ENCODE measurements at places on chromosomes 3 and 15.

- no peak for DNase-seq
Measured at GRCh38 chr3:180416111-180416594, 185.8 kb upstream of the TTC14 start.

GRCh38 chr3:17182166-17182565, 297.4 kb downstream of the PLCL2 start:
- no peak for DNase-seq

DNA sequence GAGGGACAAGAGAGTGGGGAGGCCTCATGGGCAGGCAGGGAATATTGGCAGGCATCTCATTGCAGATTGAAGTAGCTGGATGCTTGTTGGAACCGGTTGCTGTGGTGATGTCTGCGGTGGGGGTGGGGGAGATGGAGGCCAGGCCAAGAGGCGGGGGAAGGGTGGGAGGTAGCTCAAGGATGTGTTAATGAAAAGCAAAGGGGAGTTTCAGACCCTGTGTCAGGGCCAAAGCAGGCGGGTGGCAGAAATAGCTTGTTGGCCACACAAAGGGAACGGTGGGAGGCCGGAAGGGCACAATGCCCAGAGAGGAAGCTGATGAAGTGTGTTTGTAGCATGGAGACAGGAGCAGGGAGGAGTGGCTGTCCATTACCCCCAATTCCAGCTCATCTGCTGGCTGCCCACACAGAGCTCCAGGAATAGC, 28.0 kb downstream of the CCDC33 start:
- DNase-seq, result no peak

DNA sequence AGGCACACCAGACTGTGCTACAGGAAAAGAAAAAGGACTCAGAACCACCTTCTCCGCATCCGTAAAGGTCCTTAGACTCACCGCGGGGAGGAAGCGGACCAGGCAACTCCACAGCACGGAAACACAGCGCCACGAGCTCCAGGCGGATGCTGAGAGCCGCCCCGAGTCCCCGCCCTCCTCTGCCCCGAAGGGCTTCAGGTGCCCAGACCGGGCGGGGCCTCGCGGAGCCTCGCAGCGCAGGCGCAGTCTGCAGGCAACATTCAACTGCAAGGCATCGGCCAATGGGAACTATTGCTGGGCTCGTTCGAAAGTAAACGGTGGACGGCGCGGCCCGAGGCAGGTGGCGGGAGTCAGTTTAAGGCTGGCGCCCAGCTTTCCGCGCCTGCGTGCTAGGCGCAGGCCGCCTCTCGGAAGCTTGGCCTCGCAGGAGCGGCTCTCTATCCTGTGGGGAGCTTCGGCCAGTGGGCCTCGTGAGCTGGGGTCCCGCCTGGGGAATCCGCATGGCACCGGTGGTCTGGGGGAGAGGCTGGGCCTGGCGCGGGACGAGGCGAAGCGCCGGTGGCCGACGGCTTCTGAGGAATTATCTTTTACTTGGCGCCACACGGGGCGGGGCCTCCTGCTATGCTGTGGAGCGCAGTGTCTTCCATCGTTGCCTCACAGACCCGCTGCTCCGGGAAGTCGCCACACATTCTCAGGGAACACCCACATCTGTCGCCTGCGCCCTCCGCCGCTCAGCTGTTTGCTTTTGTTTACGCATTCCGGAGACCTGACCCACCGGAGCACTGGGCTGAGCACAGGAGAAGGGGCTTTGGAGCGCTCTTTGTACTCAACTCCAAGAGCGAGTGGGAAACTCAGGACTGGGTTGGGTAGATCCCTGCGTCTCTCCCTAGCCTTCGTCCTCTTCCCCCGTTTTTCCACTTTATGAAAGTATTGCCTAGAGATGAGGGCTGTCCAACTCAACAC, at the start of gene TRIM59:
Gene TRIM59 (minus strand): TSS at position 151 of the 963 bp plus-strand sequence. CDS start 10,603 bp downstream, outside the sequence.
- DNase-seq, result peak; percentile 93

- DNase-seq, result no peak
Measured at GRCh38 chr3:169556349-169556870, 107.1 kb downstream of the MECOM start.

GRCh38 chr3:171187706-171188290, 161.3 kb upstream of the SLC2A2 start:
- DNase-seq, result no peak

DNA sequence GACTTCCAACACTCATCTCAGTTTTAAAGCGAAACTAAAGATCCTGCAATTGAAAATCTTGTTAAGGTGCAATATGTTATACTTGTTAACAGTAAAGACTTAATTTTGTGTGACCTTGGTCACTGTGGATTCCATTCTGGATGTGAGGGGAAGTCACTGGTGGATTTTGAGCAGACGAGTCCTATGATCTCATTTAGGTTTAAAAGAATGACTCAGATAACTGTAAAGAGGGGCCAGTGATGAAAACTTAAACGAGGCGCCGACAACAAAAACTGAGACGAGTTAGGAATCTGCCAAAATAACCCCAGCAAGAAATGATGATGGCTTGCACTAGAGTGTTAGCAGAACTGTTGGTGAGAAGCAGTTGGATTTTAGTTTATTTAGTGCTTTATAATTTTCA, 56.5 kb downstream of the LRRC28 start:
- DNase-seq, result no peak

- DNase-seq, result no peak
Measured at GRCh38 chr3:191461113-191461595, at the start of gene PYDC2. Gene PYDC2 (plus strand): TSS chr3:191461163. CDS start chr3:191461163, 0 bp downstream.

GRCh38 chr3:173743111-173743510, 345.6 kb downstream of the NLGN1 start:
- DNase-seq, result no peak

DNA sequence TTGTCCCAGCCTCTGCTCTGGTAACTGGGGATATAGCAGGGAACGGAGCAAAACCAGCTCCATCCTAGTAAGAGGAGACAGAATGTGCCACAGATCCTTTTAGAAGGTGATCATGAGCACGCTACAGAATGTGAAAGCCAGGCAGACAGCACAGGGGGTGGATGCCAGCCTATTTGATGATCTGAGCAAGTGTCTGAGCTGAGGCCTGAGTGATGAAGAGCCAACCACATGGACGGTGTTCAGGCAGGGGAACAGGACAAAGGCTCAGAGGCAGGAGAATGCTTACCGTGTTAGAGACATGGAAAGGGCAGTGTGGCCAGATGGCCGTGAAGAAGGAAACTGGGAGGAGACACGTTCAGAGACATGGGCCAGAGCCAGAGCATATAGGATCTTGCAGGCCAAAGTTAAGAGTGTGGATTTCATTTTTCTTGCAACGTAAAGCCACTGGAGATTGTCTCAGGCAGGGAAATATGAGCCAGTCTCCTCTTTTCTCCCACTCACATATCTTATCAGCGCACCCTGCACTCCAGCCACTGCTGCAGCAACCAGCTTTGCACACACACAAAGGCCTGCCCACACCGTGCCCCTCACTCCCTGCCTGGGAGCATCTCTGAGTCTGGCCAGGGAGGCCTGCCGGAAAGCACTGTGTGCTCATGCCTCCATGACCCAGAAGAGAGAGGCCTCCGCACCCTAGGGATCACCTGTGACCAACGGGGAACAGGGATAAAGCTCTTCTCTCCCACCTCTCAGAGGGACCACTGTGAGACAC, 20.1 kb downstream of the RAB43 start:
- no peak for DNase-seq

GRCh38 chr3:187041362-187042307, 97.7 kb downstream of the RPL39L start:
- no peak for DNase-seq

GRCh38 chr3:141415953-141416352, 47.6 kb downstream of the ZBTB38 start:
- no peak for DNase-seq

- DNase-seq, result no peak
Measured at GRCh38 chr3:123283074-123283473, 81.3 kb downstream of the SEC22A start.

- no peak for DNase-seq
Measured at GRCh38 chr3:135809021-135809634, 156.4 kb upstream of the PPP2R3A start.

DNA sequence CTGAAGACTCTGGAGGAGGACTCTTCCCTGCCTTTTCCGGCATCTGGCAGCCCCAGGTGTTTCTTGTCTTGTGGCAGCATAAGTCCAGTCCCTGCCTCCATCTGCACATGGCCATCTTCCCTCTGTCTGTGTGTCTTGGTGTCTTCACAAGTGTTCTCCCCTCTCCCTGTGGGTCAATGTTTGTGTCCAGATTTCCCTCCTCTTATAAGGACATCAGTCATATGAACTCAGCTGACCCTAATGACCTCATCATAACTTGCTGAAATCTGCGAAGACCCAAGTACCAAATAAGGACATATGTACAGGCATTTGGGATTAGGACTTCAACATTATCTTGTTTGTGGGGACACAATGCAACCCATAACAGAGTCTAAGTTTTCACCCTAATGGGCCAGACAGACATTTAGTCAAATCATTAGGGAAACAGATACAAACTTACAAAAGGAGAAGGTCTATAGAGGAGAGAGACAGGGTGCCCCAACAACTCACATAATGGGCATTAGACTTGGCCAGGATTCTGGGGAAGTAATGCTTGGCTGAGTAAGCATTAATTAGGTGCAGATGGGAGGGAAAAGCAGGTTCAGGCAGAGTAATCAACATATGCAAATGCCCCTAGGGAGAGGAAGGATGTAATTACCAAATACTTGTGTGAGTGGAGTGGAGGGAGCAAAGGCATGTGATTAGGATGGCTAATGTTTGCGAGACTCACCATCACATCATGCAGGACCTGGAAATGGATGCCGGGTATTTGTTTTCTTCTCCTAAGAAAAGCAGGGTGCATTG, 372.8 kb upstream of the TBL1XR1 start:
- no peak for DNase-seq

- no peak for DNase-seq
Measured at GRCh38 chr3:179452176-179452564, 900 bp upstream of the GNB4 start.

DNA sequence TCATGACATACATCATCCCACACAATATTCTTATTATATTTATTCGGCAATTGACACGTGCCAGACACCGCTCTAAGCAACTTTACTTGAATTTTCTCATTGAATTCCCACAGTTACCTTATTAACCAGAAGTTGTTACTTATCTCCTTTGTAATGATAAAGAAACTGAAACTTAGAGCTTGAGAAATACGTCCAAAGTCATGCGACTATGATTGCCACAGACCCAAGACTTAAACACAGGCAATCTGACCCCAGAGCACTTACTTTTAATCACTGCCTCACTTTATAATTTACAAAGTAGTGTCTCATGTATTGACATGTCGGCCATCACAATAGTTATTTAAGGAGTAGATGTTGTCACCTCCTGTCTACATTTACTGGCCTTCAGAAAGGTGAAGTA, 64.7 kb downstream of the ATP13A4 start:
- DNase-seq, result no peak

DNA sequence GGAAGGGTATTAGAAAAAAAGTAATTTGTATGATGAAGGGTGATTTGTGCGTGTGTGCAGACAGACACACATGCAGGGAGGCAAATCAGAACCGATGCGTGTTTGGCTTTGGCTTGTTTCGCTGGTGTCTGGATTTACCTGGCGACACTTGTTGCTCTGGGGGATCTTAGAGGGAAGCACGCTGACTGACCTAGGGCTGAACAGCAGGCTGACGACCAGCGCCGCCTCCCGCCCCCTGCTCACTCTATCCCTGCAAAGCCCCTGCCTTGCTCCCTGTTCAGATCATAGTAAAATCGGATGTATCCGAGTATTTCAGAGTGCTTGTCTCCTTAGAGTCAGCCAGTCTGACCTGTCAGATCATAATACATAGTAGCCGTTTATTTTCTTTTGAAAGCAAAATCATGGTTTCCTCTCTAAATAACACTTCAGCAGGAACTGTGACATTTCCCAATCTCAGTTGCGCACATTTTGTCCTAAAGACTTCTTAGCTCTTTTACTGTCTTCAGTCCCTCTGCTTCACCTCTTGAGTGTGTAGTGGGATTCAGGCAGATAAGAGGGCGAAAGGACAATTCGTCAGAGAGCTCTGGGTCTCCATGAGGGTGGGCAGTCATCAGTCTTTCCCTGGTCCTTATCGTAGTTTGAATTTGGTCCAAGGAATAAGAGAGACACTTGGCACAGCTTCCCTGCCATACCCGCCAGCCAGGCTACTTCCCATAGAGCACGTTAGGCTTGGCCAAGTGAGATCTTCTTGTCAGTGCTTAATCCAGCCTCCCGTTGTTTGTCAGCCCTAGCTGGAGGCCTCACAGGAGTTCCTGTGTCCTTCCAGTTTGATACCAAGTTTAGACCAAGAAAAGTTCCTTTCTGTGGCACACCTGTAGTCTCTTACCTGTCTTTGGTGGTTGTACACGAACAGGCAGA, 97.4 kb downstream of the PGPEP1L start:
- DNase-seq, result no peak

DNA sequence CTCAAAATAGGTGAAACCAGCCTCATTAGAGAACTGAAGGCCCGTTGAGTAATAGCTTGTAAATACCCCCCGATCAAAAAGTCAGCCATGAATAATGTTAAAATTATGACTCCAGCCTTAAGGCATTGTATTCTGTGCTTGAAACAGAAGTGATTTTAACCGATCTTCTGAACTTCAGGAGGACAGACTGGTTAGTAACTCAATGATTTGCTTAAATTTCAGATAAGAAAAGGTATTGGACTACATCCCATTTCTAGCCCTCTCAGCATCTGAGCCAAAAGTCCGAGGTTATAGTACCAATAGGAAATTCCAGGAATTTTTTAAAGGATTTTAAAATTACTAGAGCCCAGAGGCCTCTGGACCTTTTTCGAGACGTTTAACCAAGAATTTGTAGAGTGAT, 67.7 kb upstream of the FGF12 start:
- no peak for DNase-seq

GRCh38 chr3:63762180-63762579, 56.9 kb upstream of the C3orf49 start:
- DNase-seq, result no peak

DNA sequence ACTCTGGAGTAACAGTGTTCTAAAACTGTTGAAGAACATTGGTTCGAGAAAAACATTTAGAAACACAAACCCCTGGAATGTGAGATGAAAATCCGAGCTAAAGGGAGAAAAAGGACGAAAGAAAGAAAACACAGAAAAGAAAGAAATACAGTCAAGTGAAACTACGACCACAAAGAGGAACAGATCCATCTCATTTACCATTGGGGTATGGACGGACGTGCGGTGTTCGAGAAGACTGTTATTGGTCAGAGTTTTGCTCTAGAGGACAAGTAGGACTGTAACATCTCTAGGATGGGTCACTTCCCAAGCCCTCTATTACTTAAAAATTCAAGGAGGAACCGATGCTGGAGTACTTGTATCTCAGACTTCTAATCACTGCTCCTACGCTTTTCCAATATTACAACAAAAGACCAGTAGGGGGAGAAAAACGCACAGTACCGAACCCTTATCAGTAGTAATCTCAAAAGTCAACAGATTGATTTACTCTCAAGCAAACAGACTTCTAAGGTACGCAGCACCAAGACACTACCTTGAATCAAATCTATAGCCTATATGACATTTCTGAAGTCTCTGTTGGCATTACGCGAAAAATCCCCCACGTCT, 1.1 kb upstream of the PIK3CA start:
- DNase-seq, result no peak

DNA sequence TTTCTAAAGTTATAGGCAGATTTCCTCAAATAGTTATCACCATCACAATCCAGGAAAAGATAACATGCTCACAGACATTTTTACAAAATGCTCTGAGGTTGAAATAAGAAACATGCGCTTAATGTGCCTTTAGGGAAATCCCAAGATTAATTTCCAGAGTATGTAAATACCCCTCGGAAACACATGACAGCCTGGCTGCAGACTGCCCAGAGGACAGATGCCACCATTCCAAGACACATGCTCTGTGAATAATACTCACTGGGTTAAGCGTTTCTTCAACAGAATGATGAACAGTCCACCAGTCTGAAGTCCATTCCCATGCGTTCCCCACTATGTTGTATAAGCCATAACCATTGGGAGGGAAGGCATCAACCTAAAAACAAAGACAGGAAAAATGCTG, 56.5 kb downstream of the SUMF1 start:
- no peak for DNase-seq
